ENCODE measurements at places on chromosomes 6 and 20.

DNA sequence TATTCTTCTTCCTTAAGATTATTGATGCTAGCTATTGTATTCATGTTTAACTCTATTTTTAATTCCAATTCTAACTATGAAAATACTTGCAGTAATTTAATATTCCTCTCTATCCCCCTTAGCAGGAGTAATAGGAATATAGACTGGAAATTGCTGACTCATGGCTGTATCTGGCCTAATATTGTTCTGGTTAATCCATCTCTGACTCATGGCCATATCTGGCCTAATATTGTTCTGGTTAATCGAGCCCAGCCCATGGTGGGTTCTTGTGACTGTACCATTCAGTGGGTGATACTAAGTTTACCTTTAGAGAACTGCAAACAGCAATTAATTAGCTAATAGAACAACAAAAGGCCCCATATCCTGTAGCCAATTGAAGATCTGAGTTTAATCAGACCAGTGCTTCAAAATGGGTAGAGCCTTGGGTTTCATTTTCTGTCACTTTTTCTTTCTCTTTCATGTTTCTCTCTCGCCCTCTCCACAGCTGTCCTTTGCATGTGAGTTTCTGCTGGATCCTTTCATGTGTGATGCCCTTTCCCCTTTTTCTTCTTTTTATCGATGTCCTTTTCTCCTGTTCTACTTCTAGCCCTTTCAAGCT lies 50.6 kb downstream of the SLC22A3 start:
- no peak for DNase-seq

GRCh38 chr6:34897130-34897529 lies 8.1 kb downstream of the ANKS1A start:
- no peak for DNase-seq

DNA sequence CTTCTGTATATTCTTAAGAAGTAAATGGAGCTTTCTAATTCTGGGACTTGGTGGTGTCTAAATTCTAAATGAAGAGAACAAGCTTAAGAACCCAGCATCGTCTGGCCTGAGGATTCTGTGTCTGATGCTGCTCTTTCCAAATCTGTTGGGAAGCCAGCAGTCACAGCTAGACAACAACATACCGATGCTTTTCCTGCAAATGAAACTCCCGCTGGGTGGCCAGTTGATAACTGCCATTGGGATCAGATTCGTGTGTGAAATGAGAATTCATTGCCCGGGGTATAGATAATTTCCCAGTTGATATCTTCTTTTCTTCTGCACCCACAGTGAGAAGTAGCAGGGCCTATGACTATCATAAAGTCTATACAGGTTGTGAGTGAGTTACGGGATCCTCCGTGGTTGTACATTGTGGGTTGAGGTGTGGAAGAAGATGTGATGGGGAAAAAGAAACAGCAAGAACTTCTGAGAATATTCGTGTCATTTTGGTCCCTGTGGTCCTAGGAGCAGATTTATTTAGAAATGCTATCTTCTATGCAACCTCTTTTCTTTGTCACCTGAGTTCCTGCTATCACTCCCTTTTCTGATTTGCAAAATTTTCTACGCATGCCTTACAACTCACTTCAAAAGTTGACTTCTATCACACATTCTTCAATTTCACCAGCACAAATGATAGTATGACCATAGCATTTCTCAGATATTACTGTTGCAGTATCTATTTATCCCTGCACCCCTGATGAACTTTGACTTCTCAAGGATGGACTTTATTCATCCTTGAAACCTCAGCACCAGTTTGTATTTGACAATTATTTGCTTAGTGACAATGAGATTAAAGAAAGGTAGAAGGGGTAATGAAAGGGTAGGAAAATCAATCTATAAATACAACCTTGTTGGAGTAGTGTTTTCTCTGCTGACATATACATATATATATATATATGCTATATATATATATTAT lies 10.4 kb downstream of the NOX3 start:
- no peak for DNase-seq

GRCh38 chr6:32940656-32941213 lies at the start of gene HLA-DMB:
TSS of gene HLA-DMB (minus strand) at chr6:32941028. CDS start at chr6:32940807, 221 bp downstream.
- DNase-seq = no peak

DNA sequence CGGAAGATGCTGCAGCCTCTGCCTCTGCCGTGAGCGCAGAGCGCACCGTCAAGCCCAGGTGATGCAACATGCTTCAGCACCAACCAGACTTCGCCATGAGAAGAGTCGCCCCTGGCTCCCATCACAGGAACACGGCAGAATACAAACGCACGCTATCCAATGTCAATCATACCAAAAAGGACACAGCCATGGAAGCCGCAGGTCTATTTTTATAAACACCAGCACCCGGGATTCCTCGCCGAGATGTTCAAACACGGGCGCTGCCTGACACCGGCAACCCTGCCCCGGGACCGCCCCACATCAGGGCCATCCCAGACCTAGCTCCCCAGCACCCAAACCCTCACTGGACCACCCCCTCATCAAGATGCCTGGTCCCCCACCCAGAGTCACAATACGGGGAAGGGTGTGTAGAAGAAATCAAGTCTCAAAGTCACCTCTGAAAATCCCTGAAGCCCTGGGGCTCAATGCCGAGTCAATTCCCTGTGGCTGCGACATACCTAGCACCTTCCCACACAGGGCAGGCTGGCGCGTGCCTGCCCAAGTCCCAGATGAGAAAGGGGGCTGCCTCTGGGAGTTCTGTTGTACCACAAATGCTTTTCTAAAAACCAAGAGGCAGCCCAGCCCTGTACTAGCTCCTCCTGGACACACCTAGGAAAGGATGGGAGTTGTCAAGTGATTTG lies 17.9 kb downstream of the TAF4 start:
- DNase-seq = no peak

- no peak for DNase-seq
Observed at GRCh38 chr20:44137266-44137801, 49.7 kb downstream of the JPH2 start.

DNA sequence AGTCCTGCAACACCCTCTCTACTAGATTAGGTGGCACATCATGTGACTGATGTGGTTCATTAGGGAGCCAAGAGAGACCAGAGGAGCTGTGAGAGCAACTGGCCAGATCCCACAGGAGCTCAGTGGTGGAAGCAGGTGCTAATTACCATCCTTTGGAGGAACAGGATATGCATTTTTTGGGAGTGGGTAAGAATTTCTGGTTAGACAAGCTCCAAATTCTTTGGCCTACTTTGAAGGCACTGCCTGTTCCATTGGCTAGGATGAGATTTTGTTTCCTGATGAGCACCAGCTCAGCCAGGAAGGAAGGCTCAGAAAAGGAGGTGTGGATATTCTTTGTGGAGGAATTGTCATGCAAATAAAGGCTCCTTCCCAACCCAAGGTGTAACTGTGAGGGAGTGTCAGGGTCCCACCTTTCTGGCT lies 130.3 kb upstream of the BMP2 start:
- no peak for DNase-seq

DNA sequence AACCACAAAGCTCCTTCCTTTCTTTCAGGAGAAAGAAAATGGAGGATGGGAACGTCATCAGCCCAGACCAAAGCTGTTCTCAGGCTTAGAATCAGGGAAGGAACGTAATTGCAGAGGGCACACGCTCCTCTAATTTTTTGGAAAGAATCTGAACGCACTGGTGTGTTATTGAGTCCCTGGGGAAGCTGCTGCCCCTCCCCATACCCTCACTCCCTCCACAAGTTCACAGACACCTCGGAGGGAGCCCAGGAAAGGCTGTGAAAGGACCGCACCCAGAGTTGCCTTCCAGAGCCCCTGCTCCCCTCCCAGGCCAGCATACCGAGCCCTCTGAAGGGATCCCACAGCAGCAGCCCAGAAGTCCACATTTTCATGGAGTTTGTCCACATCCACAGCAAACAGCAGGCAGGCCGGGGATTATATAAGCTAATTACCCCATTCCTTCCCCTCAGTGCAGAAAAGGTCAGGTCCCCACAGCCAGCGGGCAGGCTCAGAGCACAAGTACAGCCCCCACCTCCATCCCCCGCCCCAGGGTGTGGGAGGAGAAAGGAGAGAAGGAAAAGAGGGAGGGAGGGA lies 53.7 kb downstream of the ANKRD60 start:
- DNase-seq = no peak
